ENCODE measurements at places on chromosomes 12 and 14.

DNA sequence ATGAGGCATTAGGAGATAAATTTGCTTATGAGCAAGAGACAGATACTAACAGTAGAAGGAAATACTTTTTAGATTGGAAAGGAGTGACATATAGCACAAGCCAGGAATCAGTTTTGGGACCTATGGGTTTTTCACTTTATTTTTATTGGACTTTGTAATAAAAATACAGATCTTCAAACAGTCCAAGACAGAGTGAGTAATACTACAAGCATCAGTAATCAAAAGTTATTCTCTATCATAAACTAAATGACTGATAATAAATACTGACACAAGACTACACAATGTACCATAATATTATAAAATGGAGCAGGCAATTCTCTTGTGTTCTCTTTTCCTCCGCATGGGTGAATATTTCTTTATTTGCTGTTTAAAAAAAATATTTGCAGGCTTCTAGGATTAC, 85.8 kb downstream of the DERA start:
- no peak for DNase-seq

GRCh38 chr12:111807232-111807631, 34.8 kb upstream of the MAPKAPK5 start:
- DNase-seq, result no peak

DNA sequence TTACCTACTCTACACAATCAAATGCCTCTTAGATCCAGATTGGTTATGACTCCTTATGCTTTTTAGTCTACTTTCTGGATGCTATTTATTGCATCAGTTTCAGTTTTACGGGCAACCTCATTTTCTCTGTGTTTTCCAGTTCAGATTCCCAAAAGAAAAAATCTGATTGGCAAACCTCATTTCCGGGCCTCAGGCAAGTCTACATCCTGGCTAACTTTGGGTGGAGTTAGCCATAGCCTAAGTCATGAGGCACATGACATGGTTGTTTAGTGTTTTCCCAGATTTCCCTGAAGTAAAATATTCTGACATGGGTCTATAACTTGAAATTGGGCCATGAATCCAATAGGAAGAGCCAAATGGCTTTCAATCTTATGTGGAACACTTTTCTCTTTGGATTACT, 339.7 kb downstream of the NUAK1 start:
- DNase-seq, result no peak

DNA sequence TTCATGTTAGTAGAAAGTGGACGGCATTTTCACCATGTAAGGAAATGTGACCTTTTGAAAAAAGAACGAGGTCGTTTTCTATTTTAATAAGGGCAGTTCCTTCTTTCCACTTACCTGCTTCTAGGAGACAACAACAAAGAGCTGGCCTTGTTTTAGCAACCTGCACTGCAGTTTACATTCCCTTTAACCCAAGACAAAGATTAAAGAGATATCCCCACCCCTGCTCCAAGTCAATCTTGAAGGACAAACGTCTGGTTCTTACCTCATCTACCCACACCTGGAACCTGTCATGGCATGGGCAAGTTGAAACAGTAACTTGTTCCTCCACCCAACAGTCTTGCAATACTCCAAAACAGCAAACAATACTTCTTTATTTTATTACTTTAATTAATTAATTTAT, 32.7 kb downstream of the ZCCHC8 start:
- no peak for DNase-seq

GRCh38 chr12:132921685-132922084, 34.3 kb upstream of the CHFR start:
- DNase-seq, result no peak

DNA sequence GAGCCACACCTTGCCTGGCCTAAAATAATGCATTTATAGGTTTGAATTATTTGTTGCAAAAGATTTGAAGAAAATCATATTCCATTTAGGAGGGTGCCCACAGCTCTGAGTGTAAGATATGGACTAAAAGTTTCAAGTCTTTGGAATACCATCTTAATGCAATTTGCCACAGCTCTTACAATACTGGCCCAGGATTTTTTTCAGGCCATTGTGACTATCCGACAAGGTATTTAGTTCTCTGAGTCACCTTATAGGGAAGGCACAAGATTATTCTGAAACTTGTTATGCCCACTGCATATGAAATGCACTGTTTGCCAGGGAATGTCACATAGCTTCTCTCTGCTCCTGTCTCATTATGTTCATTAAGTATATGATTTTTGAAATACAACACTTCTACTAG, 29.6 kb upstream of the SLC6A13 start:
- no peak for DNase-seq

GRCh38 chr12:25970082-25970481, 11.6 kb downstream of the RASSF8 start:
- DNase-seq, result no peak

GRCh38 chr12:91040096-91040755, 17.6 kb downstream of the KERA start:
- no peak for DNase-seq

- DNase-seq, result no peak
These were observed 76.4 kb upstream of the ANO4 start for GRCh38 chr12:100718187-100718586.

- no peak for DNase-seq
These were observed 553.9 kb downstream of the VRK1 start for GRCh38 chr14:97350894-97351731.

- DNase-seq, result no peak
These were observed 118.1 kb downstream of the CMAS start for GRCh38 chr12:22164139-22164538.

GRCh38 chr12:115916910-115917668, 360.4 kb downstream of the MED13L start:
- no peak for DNase-seq

- no peak for DNase-seq
These were observed 202.7 kb downstream of the FBXL14 start for GRCh38 chr12:1391722-1392121.

DNA sequence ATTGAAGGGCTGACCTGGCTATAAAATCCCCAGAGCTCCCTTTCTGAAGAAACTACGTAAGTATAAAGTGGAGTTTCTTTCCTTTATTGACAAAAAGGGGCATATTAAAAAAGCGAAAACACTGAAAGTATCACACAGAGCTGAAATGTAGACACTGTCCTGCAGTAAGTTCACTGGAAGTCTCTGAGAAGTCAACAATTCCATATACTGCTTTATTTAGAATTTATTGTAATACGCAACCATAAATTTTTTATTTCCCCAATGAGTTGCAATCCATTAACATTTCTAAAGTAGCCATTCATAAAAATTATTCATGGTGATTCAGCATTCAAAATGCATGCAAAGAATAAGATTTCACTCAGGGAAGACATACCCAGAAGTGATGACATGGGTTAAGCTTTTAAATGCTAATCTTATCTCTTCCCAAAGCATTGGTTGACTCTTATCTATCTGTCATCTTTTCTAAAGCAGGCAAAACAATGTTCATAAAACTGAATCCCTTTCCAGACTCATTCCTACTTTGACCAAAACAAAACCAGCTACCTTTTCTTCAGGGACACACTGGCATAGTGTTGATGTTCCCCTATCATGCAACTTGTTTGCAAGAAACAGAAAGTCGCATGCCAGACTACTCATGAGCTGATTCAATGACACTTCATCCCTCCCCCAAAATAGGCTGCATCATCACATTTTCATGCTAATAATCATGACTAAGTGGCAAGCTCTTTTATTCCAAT, 17.3 kb downstream of the KITLG start:
- no peak for DNase-seq

DNA sequence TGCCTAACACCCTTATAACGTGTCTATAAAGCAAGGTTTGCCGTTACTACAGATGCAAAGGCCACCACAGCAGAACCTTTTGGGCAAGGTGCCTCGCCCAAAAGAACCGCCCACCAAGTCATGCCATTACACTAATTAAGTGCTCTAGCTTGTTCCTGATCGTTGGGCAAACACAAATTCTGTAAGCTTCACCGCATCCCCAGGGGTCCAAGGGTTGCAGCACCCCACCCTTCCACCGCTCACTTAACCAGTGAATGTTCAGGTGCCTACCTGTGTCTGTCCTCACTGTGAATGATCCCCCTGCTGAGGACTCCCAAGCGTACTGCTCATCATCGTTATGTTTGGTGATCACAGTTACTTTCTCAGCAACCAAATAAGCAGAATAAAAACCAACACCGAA, 1.4 kb downstream of the HSP90AA1 start:
- DNase-seq, result no peak

GRCh38 chr14:91387169-91387835, 30.3 kb downstream of the CCDC88C start:
- DNase-seq, result no peak

DNA sequence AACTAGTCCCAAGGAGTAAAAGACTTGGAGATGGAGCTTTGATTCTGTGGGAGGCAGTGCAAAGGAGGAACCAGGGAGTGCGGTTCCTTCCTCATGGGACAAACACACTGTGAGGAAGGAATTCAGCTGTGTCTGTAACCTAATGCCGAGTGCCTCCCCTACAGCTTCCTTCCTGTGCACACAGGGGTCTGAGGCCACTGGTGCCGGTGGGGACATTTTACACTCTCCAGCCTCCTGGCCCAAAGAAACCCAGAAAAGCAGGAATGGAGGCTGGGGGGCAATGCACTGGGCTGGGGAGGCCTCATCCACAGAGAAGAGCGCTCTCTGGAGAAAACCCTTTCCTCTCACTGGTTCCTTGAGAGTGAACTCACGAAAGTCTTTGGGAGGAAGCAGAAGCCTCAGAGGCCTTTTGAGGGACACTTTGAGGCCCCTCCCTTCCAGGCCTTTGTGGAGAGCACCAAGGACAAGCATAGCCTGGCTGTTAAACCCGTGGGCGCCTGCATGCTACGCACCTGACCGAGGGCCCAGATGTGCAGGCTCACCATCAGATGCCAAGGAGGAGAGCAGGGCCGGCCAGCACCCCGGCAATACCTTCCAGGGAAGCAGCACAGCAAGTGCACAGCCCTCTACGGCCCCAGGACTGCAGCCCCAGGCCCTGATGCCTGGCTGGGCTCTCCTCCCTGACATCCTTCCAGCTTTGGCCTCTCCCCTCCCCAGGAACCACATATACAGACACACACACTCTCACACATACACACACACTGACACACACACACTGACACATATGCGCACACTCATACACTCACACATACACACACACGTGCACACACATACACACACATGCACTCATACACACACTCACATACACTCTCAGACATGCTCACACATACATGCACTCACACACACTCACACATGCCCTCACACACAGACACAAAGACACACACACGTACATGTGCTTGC, 52.0 kb downstream of the NFKBIA start:
- DNase-seq, result no peak

DNA sequence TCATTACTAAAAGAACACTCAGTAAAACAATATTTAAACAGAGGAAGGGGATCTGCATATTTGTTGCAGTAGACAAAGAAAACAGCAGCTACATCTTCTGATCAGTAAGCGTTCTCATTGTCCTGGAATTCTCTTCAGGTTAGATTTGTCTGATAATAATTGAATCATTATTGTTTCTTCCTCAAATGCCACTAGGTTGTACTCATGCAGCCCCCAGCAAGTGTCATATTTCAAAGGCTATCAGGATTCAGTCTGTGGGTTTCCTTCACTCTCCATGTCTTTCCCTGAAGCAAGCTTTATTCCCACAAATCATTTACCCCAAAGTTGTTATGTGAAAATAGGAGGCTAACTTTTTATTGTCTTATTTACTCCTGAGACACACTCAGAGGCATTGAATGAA, 14.7 kb downstream of the PIK3C2G start:
- DNase-seq, result no peak

DNA sequence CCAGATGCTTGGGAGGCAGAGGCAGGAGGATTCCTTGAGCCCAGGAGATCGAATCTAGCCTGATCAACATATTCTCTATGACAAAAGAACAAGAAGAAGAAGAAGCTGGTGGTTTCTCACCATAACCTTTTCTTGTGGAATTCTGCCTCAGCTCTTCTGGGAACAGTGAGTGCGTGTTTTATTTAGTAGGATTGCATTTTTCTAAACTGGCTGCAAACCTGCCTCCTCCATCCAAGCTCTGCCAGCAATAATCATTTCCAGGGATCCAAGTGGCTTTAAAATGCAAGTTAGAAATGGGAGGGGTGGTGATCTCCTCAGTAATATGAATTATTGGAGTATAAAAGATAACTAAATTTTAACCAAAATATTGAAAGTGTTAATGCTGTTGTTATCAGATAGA, 46.1 kb upstream of the MMP17 start:
- no peak for DNase-seq

DNA sequence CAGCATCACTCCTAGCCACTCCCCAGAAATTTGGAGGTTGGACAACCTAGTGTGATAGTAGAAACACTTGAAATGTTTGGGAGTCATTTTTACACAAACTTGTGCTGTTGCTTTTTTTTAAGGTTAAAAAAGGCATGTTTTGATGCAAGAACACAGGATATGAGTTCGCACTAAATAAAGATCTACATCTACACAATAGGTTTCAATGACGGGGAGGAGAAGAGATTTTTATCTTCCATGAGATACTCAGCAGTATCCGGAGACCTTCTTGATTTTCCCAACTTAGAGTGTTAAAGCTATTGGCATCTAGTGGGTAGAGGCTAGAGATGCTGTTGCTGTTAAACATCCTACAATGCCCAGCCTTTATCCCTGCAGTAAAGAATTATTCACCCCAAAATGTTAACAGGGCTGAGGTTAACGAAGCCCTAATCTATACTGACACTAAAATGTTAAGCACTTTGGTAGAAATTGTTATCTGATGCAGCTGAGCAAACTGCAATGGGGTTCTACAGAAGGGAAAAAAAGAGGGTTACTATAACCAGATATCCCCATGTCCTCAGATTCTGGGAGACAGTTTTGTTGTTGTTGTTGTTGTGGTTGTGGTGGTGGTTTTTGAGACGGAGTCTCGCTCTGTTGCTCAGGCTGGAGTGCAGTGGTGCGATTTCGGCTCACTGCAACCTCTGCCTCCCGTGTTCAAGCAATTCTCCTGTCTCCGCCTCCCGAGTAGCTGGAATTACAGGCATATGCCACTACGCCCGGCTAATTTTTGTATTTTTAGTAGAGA, 14.0 kb upstream of the PCNX1 start:
- DNase-seq, result no peak

- no peak for DNase-seq
These were observed 46.0 kb downstream of the YEATS4 start for GRCh38 chr12:69405566-69405865.

GRCh38 chr12:54133772-54134375, 54.9 kb downstream of the SMUG1 start:
- DNase-seq, result no peak
